ENCODE measurements at places on chromosomes 11 and 22. TPM values are rescaled to one million over a fixed set of nuclear protein-coding genes. Genes with fewer than 3 reads are reported as not detected.

DNA sequence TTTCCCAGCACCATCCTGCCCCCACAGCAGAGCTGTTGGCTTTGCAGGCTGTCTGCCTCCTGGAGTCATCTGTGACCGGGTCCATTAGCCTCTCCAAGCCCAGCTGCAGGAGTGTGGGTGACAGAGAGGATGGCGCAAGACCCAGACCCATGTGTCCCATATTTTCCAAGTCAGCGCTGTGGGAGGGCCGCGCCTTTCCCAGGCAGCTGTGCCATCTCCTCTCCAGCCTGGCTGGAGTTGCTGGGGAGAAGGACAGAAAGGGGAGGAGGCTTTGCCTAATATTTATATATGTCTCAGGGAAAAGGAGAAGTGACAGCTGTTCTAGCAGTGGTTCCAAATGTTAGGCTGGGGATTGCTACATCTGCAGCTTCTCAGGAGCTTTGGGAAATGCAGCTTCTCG, 15.7 kb downstream of the DTX4 start:
- no peak for DNase-seq

Gene TESMIN
- 22.1 TPM for total RNA-seq

DNA sequence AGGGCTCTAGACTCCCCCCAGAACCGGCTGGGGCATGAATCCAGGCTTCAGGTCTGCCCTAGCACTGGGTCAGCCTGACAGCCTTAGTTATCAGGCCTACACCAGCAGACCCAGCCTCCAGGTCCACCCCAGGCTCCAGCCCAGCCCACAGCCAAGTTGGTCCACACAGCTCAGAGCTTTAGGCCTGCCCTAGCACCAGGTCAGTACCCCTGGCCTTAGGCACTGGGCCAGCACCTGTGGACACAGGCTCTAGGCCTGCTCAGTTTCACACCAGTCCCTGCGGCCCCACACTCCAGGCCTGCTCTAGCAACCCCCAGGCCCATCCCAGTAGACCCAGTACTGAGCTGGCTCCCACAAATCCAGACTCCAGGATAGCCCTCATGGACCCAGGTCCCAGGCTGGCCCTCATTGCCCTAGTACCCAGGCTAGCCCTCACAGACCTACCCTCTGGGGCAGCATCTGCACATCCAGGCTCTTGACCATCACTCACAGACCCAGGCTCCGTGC, 52.7 kb downstream of the CLPB start:
- DNase-seq, result no peak

Gene SLC22A9
- 1.7 TPM for total RNA-seq

- peak; percentile 59 for DNase-seq
Measured at GRCh38 chr22:42947211-42947990, 67.5 kb downstream of the PACSIN2 start.

DNA sequence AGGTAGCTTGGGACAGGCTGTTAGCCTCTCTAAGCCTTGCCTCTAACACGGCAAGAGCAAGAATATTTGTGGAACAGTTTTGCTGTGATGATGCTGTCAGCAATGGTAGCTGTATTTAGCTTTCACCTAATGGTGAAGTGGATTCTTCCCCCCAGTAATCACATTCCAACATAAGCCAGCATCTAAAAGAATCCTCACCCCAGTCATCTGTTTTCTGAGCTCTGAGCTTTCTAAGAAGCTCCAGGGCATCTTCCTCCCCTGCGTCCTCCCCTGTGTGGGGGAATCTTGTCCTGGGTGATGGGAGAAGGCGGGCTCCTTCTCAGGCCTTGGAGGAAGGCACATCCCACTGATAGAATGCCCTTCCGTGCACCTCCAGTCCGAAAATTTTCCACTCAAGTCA, 367.6 kb downstream of the BRD1 start:
- DNase-seq, result no peak

GRCh38 chr11:91926965-91927364, 297.7 kb upstream of the FAT3 start:
- no peak for DNase-seq

Gene OPCML
- total RNA-seq, result not detected

Gene CCDC188
- total RNA-seq, result not detected

DNA sequence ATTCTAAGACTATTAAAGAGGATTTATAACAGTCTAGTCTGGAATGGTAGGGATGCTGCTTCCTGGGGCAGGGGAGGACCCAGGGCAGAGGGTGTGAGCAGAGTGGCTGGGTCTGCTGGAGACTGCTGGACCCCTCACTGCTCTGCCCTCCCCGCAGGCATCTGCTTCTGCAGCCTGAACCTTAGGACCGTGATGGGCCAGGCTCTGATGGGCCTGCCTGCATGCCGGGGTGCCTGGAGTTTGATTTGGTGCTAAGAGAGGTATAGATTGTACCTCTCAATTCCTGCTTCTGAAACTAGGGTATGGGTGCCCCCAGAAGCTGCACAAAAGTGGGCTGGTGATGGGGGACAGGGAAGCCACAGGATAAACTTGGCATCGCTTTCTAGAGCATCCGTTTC, 54.9 kb downstream of the CD82 start:
- peak; percentile 12 for DNase-seq
